ENCODE measurements at places on chromosomes 7 and 10.
A peak's percentile ranks its signal among the peaks of the same experiment; 100 is the strongest.

DNA sequence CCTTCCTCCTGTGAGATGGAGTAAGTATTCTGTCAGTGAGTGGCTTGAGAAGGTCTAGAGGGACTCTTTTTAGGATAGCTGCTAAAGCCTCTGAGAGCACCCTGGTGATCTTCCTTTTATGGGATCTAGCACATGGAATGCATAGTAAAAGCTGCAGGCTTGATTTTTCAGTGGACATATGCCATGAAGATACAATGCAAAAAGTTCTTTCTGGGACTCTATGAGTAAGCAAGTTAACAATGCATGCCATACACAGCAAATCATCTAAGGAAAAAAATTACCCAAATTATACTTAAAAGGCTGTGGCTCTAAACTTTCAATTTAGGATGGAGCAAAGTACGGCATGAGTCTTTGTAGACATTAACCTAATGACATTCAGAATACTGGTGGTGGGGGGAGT lies 154.5 kb downstream of the SGMS1 start:
- no peak for DNase-seq

- peak; percentile 14 for DNase-seq
Measured at GRCh38 chr7:33050535-33051318, 11.8 kb downstream of the NT5C3A start.

DNA sequence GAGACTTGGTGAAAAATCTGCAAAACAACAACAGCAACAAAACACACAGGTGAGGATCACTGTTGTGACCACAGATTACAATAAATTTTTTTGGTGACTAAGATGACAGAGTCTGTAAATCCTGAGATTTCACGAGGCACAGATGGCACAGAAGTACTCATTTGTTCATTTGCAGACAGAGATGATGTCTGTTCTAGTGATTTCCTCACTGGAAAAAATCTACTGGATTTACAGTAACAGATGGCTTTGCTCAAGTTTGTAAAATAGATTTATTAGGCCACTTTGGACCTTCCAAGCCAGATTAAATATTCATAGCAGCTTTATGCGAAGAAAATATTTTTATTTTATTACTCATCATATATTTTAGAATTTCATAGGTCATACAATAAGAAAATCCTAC lies 113.5 kb upstream of the IL6 start:
- no peak for DNase-seq

GRCh38 chr7:129969881-129970446 lies 17.2 kb upstream of the UBE2H start:
- DNase-seq, result no peak

GRCh38 chr7:115009139-115009538 lies 87.2 kb downstream of the MDFIC start:
- no peak for DNase-seq

Data from activated gamma-delta T cell treated with Interleukin-2 at 50 U/mL for 16 hours (primary cell).